Lung (tissue), 17 donors: ENCODE measurements at places on chromosomes 1 and 21.
A peak's percentile ranks its signal among the peaks of the same experiment; 100 is the strongest.

GRCh38 chr1:89198081-89198480 lies 661 bp downstream of the GBP4 start:
- no peak for DNase-seq

DNA sequence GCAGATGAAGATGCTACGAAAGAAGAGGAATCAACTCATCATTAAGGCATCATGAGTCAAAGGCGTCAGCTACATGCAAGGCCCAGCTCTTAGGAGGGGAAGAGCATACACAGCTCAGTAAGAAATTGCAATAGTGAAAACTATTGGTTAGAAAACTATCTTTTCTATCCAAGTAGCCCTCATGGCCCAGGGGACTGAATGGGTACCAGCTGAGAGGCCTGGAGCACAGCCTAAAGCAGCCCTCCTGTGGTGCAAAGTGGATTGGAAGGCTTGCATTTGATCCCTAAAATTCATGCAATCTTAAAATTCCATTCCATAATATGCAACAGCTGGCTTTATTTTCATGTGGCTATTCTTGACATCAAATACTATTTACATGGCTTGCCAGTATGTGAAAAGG lies 251.8 kb upstream of the USP24 start:
- no peak for DNase-seq

- DNase-seq: no peak
These were observed 105.1 kb downstream of the BEND5 start for GRCh38 chr1:48671578-48671977.

DNA sequence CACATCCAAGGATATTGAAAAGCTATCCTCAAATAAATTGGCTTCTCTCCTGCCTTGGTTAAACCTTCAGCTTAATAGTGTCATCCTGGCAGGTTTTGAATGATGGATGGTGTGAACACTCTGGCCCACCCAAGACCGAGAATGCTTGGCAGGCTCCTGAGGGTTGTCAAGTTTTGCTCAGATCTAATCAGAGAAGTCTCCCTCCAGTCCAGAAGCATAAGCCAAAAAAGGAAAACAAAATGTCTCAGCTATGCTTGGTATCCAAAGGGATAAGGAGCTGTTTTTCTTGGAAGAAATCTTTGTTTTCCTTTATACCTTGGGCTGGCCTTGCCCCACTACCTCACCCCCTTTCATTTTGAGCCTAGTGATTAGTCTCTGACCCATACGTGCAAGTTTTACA lies 172.7 kb downstream of the CRB1 start:
- DNase-seq: no peak

DNA sequence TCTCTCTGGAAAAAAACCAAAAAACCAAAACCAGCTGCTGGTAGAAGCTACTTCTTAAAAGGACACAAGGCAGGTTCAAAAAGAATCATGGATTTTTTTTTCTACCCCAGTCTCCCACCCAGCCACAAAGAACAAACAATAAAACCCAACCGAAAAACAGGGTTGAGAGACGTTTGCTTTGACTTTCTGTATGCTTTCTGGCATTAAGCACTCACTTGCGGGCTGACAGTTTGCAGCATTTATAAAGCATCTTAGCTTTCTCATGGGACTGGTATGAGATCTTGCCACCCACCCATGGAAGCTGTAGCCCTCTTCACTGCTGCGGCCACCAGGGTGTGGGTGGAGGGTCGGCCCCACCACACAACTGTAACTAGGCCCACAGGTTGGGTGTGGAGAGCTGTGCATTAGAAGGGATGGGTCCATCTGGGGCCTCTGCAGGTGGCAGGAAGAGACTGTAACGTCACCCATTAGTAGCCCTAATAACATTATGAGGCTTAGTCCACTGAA lies 165.7 kb downstream of the RHOU start:
- no peak for DNase-seq

DNA sequence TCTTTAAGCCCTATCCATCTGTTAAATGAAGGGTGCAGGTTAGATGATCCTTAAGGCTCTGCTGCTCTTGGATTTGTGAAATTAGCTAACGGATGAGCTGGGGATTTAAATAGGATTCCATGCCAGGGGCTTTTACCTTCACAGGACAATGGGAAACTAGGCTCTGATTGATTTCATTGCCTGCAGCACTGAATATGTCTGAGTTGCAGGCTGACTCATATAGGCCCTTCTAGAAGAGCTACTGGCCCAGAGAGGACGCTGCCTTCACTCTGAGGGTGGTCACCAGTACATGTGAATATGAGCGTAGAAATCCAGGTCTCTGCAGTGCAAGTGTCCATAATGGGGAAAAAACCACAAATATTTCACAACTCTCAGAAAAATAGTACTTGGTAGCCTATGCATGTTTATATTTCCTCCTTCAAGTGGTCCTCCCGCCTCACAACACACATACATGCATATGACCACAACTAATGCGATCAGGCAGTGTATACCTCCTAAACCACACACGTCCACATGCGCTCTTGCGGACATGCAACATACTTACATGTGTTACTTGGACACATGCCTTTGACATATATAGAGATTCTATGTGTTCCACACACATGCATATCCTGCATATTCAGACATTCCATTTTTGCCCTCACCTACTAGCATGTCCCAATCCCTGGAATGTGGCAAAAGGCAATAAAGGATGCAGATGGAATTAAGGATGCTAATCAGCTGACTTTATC lies 233.8 kb upstream of the JUN start:
- no peak for DNase-seq

DNA sequence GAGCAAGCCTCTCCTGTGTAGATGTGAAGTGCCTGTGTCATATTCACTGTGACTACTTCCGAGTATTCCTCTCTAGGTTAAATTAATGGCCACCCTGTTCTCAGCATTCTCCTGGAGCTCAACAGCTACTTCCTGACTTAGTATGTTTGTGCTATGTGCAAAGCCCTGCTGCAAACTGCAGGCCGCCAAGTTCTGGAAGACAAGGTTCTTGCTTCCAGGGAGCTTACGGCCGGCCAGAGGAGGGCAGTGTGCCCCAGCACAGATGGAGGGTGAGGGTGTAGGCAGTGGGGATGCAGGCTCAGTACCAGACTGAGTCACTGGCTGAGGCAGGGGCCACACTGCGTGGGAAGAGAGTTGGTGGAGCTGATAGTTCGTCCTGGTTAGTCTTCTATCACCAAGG lies 43.2 kb downstream of the ELK4 start:
- DNase-seq: peak; percentile 55

GRCh38 chr21:46124926-46125845 lies 27.3 kb downstream of the COL6A2 start:
- DNase-seq: no peak

GRCh38 chr1:50841791-50842387 lies 118.2 kb downstream of the FAF1 start:
- no peak for DNase-seq

DNA sequence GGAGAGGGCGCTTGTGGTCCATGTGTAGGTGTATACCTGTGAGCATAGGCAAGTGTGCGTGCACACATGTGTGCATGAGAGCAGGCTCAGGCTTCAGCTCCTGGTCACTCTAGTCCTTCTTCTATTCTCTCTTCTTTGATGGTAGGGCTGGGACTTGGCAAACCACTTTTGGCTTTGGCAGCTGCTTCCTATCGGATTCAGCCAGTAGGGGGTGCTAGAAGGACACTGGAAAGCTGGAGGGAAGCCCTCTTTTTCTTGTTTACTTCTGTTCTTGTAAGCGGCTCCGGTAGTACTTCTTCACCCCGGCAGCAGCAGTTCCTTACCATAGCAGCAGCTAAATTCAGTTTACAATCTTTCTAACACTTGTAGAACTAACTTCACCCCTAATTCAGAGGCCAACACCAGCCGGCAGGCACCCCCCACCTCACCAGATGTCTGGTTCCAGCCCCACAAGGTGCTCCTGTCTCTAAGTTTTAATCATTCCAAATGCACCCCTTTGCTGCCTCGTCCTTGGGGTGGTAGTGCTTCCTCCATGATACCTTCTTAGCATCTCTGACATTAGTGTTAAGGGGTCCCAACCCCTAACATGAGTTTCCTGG lies 25.1 kb downstream of the NENF start:
- DNase-seq: peak; percentile 31

DNA sequence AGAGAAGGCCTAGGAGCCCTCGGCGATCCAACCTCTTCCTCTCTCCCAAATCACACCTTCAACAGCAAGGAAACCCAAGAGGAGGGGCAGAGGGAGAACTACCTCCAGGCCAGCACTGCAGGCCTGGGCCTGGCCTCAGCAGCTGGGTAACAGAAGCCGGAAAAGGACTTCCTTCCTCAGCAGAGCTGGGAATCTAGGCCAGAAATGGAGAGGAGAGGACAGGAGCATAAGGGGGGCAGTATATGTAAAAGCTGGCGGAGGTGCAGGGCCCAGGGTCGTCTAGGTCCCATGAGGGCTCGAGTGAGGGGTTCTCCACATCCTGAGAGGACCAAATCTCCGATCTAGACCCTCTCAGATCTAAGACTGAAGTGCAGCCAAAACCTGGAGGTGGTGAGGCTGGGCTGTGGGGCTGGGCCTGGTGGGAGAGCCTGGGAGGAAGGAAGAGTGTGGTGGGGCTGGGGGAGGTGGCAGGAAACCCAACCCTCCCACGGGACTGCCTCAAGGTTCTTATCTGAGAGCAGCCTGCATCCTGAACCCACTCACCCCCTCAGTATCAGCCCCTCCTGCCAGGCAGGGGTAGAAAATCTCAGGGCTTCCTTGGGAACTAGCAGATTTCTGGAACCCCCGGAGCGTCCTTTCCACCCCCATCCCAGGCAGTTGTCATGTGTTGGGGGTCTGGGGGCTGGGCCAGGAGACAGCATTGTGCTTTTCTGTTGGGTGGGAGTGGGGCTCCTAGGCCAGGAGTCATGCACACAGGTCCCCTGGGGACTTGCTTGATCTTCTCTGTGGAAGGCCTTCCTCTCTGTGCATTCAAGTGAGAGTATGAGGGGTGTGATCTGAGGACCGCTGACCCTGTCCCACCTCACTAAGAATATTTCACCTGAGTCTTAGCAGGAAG lies 33.0 kb downstream of the PIK3C2B start:
- peak; percentile 50 for DNase-seq

DNA sequence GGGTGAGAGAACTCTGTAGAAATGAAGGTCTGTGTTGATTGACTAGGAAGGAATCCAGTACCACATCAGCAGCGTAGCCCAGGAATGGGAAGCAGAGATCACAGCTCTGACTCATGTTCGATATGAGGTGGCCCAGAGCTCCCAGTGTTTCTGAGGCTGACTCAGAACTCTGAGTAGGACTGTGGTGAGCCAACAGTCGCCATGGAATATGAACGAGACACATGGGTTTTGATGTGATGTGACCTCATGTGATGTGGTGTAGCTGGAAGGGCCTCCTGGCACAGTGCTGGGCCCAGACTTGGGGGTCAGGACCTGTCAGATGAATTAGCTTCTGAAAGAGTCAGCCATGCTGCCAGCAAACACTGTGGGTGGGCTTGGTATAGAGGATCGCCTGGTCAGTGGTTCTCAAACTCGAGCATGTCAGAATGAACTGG lies 237.0 kb downstream of the MRPL39 start:
- peak; percentile 84 for DNase-seq

- DNase-seq: peak; percentile 65
These were observed 9.9 kb upstream of the ETV3 start for GRCh38 chr1:157147906-157148700.

- no peak for DNase-seq
These were observed 35.6 kb upstream of the RRP15 start for GRCh38 chr1:218249338-218250140.

DNA sequence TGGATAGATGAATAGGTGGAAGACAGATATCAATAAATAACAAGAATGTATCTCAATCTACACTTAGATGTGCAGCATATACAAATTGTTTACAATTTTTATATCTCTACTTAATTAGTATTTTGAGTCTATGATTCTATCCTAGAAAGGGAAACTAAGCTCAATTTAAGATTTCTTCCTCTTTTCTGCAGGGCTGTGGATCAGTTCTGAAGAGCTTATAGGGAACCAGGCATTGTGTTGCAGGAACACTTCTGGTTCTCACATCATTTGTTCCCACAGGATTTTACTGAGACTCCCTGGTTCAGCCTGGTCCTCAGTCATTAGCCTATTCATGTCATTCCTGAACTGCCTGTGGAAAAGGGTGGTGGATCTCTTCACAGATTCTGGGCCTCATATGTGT lies 105.8 kb downstream of the TNFSF18 start:
- no peak for DNase-seq

DNA sequence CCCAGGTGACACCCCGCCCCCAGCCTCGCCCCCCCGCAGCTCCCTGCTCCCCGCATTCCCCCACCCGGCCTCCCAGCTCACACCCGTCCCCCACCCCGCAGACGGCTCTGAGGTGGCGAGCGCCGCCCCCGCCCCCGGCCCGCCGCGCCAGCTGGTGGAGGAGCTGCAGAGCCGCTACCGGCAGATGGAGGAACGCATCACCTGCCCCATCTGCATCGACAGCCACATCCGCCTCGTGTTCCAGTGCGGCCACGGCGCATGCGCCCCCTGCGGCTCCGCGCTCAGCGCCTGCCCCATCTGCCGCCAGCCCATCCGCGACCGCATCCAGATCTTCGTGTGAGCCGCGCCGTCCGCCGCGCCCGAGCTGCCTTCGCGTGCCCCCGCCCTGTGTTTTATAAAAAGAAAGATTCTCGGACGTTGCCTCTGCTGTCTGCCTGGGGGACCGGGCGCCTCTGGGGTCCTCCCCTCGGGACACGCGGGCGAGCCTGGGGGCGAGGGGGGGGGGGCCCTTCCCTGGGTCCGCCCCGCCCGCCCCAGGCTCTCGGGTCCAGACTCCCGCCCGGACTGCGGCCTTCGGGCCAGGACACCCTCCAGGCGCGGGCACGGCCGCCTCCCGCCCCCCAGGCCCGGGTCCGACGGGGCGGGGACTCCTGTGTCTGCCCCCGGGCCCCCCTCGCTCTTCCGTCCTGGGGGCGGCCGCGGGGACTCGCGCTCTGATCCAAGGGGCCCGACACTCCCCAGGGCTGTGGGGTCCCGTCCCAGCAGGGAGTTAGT lies 1.6 kb upstream of the MMP23B start:
- DNase-seq: peak; percentile 95

GRCh38 chr1:110319332-110320167 lies 19.6 kb upstream of the RBM15 start:
- no peak for DNase-seq

GRCh38 chr1:52677076-52677806 lies 20.9 kb downstream of the COA7 start:
- peak; percentile 46 for DNase-seq

DNA sequence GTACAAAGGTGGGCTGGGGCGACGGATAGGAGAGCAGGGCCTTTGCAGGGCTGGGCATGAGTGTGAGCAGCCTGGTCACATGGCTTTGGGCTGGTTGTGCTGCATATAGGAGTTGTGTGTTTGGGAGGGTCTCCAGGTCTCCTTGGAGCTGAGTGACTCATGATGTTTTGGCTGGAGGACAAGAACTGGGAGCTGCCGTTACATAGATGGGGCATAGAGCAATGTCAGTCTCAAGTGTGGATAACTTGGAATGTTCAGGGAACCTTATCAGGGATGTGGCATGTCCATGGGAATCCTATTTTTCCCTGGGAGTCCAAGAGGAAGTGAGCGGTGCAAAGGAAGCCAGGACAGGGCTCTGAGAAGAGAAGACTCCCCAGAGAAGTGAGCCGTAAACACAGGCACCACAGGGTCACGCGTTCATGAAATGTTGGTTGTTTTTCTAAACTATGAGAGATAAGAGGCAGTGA lies 136.4 kb upstream of the KCNE2 start:
- DNase-seq: no peak

GRCh38 chr1:89286549-89287180 lies 14.0 kb upstream of the GBP5 start:
- DNase-seq: no peak
